Left forelimb (tissue), 1 donor: ENCODE measurements at places on chromosomes 3 and 15.

- DNase-seq, result no peak
Measured at GRCh38 chr15:41922353-41922752, 28.5 kb upstream of the SPTBN5 start.

- DNase-seq, result no peak
Measured at GRCh38 chr15:51702710-51703109, 21.4 kb downstream of the SCG3 start.

DNA sequence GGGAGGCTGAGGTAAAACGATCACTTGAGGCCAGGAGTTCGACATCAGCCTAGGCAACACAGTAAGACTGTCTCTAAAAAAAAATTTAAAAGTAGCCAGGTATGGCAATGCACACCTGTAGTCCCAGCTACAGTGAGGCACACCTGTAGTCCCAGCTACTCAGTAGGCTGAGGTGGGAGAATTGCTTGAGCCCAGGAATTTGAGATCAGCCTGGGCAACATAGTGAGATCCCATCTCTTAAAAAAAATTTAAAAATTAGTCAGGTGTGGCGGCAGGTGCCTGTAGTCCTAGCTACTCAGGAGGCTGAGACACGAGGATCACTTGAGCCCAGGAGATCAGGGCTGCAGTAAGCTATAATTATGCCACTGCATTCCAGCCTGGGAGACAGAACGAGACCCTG, 6.8 kb downstream of the MESD start:
- no peak for DNase-seq

- DNase-seq, result peak; percentile 78
Measured at GRCh38 chr15:61227269-61227949, 1.7 kb downstream of the RORA start.

- DNase-seq, result no peak
Measured at GRCh38 chr3:141860086-141860669, 16.3 kb upstream of the ATP1B3 start.

GRCh38 chr3:26091626-26092025, 301.7 kb downstream of the OXSM start:
- DNase-seq, result no peak

DNA sequence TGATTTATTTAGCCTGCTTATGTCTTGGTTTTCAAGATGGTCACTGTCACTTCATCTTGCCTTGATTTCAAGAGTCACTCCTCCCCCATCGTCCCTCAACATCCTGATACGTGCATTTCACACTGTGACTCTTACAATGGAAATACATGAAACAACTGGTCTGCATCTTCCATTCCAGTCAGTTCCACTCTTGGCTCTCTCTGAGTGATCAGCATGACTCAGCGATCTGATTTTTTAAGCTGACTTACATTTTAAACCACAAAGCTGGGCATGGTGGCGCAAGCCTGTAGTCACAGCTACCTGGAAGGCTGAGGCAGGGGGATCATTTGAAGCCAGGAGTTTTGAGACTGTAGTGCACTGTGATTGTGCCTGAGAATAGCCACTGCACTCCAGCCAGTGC, 271.2 kb upstream of the ROPN1 start:
- DNase-seq, result no peak

- DNase-seq, result no peak
Measured at GRCh38 chr3:37913522-37913921, 51.8 kb downstream of the CTDSPL start.

DNA sequence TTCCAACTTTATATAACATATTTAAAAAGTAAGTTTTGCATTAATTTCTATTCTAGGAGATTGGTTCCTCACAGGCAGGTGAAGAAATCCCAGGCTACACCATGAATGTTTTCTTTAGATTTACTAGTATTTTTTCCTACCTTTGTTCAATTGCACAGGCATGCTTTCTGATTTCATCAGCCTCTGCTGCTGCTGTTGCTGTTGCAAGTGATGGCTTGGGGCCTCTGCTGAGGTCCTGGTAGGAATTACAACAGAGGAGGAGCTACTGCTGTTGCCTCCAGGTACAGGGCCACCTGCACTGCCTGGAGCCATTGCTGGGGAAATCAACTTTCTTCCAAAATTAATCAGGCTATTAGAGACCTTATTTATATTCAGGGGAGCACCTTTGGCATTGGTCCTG, 353.3 kb downstream of the PLCL2 start:
- no peak for DNase-seq

DNA sequence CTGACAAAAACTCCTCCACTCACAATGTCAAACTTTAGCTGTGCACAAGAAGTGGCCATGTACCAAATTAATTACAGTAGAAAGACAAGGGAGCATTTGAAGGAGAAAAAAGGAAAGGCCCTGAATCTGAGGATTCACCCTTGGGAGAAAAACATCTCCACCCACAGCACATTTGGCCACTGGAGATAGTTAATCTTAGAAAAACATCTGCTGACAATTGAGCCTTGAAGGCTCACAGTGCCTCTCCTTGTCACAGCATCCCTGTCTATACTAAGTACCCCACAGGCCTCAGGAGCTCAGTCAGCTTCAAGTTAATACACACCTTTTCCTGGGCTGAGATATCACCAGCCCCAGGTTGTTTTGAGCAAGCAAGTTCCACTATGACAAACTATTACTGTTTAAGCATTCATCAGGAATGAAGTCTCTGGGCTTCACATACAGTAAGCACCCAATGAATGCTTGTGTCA, 78.1 kb upstream of the SETMAR start:
- no peak for DNase-seq

DNA sequence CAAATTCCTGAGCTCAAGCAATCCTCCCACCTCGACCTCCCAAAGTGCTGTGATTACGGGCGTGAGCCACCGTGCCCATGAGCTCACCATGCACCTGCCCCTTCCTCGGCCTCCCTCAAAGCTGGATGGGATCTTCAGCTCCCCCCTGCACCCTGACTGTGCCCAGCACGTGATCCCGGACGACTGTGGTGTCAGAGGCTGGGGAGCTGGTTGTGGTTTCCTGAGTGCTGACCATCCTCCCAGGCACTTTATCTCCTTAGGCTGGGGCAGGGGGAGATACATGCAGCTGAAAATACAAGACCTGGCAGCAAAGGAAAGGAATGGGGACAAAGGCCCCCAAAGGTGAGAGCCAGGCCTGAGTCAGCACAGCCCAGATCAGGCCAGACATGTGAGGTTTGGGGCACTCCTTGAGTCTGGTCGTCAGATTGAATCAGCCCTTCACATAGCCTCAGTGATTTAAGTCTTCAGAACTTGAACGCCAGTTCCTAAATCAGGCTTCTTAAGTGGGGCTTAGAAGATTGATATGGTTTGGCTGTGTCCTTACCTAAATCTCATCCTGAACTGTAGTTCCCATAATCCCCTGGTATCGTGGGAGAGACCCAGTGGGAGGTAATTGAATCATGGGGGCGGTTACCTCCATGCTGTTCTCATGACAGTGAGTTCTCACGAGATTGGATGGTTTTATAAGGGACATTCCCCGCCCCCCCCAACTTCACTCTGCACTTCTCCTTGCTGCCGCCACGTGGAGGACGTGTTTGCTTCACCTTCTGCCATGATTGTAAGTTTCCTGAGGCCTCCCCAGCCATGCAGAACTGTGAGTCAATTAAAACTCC, 35.8 kb downstream of the PRKCD start:
- no peak for DNase-seq

- no peak for DNase-seq
Measured at GRCh38 chr3:135090020-135090717, 295.1 kb downstream of the EPHB1 start.

DNA sequence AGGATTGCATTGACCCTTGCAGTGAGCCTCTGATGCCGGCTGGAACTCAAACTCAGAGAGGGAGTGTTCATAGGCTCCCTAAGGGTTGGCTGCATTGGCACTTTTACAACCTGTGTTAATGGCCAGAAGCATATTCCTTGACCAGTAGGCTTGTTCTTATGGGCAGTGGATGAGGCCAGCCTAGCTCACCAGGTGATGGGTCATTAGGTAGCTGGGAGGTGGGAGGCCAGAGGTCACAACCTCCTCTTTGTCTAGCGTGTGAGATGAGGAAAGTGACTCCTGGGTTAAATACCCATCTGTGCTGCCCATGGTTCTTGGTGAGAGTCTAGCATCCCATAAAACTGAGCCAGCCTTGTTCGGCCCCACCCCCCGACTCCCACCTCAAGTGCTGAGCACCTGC, 275.7 kb upstream of the CTNNB1 start:
- no peak for DNase-seq

DNA sequence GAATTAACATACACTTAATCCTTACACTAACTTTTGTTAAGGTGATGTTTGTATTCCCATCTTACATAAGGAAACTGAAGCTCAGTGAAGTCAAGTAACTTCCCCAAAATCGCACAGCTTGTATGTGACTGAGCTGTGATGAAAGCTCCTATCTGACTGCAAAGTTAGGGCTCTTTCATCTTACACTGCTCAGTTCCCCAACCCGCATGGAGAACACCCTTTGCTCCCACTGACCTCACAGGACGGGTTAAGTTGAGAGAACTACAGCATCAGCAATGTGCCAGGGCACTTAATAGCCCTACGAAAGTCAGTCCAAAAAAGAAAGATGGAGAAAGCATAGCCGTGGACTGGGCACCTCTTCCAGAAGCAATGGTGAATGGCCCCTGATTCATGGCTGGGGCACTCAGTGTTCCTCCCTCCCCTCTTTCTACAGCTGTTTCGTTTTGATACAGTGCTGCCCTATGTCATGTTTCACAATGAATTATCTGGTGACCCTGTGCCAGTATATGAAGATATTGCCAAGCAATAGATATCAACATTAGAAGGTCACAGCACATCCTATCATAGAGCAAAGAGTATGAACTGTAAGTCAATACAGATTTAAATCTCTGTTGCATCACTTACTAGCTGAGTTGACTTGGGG, 38.0 kb downstream of the CADPS start:
- DNase-seq, result no peak

GRCh38 chr15:70340494-70340870, 242.8 kb upstream of the TLE3 start:
- DNase-seq, result no peak

DNA sequence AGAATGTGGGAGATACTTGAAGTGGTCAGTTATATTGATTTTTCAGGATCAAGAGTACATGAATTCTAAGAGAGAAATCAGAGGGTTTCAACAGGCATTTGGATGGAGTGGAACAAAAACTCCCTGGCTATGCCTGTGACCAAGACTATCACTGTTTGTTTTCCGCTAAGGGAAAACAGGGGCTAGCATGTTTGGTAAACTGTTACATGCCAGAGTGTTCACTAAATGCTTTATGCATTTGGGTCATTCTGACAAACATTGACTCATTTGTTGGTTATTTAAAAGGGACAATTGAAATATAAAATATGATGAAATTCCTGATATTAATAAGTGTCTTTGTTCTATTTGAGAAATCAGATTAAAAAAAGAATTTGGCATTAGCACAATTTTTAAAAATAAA, 603.9 kb upstream of the KCNMB2 start:
- DNase-seq, result no peak

DNA sequence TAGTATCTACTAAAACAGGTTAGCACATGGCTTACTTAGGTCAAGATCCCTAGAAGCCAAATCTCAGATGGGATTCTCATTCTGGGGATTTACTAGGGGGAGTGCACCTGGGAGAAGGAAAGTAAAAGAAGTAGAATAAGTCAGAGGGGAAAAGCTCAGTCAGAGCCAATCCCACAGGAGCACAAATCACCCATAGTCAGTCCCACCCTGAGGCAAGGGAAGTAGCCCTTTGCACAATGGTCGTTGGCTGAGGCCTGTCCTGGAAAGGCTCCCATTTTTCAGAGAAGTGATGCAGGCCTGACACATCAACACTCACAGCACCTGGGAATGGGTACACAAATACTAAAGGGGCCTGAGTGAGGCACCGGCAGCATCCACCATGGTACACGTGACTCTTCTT, 39.8 kb downstream of the SST start:
- no peak for DNase-seq

- DNase-seq, result no peak
Measured at GRCh38 chr15:83854321-83854720, 200.4 kb downstream of the ADAMTSL3 start.

DNA sequence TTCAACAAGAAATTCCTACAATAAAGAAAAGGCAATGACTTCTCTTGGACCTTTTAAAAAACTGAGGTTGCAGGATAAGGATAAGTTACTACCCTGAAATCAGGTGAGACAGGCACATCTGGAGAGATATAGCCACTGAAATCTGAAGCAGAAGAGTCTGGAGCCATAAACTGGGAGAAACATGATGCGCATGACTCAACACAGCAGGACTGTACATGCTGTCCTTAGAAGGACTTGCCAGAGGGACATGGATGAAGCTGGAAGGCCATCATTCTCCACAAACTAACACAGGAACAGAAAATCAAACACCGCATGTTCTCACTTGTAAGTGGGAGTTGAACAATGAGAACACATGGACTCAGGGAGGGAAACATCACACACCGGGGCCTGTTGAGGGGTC, 1020.2 kb downstream of the AGBL1 start:
- no peak for DNase-seq

DNA sequence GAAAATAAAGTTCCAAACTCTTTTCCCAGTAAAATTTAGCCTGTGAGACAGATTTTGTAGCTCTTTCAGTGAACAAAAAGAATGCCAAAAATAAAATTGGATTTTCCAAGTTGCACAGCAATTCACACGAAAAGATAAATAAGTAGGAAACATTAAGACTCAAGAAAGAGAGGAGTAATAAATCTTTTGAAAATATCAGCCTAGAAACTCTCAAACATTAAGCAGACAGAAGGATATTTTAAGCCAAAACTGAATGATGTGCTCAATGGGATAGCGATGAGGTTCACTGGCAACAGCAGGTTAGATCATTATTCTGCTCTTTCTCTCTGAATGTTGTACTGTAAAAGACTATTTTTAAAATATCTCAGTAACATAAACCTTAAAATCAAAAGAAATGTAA, 115.0 kb downstream of the STAG1 start:
- no peak for DNase-seq

- DNase-seq, result no peak
Measured at GRCh38 chr3:54358316-54358715, 236.0 kb downstream of the CACNA2D3 start.

- no peak for DNase-seq
Measured at GRCh38 chr3:152395764-152396163, 127.0 kb downstream of the MBNL1 start.

DNA sequence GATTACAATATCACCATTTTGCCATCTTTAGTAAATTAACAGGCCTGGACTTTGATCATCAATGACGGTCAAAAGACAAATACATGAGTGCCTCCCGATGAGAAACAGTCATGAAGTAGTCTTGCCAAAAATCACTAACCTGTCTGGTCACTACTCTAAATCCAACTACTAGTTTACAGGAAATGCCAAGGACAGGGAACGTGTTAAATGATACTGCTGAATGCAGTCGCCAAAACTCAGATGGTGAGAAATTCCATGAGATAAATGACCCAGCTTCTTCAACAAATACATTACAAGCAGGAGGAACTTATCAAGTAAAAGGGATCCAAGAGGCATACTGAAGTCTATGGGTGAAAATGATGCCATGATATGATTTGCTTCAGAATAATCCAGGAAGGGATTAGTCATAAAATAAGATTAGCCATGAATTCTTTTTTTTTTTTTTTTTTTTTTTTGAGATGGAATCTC, 35.8 kb upstream of the ATP13A3 start:
- DNase-seq, result no peak
